ENCODE measurements at places on chromosomes 7 and 10.

- DNase-seq = no peak
These were observed 66.5 kb downstream of the ZNF277 start for GRCh38 chr7:112272921-112273561.

DNA sequence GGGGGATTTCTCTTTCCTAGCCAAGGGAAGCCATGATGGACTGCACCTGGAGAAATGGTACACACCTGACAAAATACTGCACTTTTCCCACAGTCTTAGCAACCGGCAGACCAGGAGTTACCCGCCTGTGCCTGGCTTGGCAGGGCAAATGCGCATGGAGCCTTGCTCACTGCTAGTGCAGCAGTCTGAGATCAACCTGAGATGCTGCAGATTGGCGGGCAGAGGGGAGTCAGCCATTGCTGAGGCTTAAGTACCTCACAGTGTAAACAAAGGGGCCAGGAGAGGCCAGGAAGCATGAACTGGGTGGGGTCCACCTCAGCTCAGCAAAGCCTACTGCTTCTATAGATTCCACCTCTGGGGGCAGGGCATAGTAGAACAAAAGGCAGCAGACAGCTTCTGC is 49.4 kb downstream of the OR13A1 start:
- DNase-seq = no peak

DNA sequence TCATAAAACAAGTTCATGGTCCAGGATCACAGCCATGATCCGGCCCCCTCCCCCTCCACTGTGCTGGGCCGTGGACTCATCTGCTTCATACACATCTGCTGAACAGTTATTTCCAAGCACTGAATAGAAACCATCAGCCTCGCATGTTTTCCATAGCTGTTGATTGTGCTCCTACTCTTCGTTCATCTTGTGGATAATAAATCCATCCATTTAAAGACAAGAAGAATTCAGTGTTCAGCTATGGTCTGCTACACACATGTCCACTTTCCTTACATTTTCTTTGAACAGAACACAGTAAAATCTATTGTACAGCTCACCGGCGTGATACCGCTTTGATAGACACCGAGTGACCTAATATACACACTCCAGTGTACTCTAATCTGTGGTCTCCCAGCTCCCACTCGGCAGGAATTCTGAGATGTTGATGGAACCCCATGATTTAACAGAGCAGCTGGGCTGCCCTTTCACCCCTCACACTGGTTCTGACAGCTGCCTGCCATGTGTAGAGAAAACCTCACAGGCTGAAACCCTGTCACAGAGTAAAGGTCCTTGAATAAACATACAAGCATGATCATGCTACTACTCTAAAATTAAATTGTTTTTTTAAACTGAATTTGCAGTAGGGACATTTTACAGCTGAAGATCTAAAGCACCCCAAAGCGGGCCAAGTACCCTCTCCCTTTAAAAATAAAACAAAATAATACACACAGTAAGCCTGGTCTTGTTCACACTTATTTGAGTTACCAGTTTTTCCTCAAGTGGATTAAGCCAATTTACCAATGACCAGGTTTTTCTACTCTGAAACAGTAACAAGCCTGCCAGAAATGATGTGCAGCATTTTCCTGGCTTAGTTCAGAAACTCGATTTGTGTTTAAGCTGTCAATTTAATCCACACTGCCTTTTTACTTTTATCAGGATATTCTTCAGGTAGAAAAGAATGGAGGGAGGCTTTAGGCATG is 95.1 kb upstream of the FZD1 start:
- no peak for DNase-seq

- no peak for DNase-seq
These were observed 90.1 kb upstream of the ADCY1 start for GRCh38 chr7:45484094-45484493.
